Stimulated activated CD4-positive, alpha-beta T cell treated with anti-CD3 and anti-CD28 coated beads, Interleukin-4, amount 100 ng/mL, for 4 hours (primary cell): ENCODE measurements at places on chromosomes 1 and 21.

DNA sequence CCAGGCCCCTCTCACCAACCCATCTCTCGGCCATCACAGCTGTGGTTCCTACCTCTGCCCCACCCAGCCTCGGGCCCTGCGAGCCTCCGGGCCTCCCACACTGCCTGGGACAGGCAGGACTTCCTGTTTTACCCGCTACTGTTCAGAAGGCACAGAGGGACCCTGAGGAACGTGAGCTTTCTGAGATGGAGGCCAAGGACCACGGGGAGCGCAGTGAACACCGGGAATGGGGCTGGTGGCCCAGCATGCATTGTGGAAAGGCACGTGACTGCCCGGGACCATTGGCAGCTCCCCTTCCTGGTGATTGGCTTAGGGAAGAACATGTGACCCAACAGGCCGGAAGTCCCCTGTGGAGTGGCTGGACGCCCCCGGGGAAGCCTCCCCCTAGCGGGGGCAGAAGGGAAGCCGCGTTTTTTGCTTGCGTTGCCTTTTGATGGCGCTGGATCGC, 7.0 kb downstream of the S100B start:
- no peak for DNase-seq

DNA sequence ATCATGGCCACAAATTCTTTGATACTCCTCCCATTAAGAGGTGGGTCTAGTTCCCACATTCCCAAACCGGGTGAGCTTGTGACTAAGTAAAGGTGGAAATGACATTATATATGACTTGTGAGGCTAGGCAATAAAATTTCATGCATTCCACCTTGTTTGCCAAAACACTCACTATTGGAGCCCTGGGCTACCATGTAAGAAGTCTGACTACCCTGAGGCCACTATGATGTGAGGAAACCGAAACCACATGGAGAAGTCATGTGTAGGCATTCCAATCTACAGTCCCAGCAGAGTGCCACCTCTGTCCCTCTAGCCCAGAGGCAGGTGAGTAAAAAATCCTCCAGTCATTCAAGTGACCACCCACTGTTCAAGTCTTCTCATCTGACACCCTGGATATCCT, 17.9 kb upstream of the SMG7 start:
- no peak for DNase-seq

- DNase-seq, result no peak
Measured at GRCh38 chr1:42964044-42964812, 5.6 kb upstream of the SLC2A1 start.

DNA sequence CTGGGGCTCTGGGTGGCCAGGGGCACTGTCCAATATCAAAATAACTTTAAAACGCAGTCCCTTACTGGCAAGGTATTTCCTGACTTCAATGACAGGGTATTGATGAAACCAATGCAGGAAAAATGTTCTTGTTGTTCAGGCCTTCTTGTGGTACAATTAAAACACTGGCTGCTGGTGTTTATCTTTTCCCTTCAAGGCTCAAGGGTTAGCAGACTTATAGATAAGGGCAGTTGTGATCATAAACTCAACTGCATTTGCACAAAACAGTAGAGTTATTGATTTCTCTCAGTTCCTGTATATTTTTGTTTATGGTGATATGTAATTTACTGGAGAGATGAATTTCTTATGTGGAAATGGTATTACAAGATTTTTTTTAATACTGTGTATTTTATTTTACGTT, 2.7 kb upstream of the CD84 start:
- no peak for DNase-seq

DNA sequence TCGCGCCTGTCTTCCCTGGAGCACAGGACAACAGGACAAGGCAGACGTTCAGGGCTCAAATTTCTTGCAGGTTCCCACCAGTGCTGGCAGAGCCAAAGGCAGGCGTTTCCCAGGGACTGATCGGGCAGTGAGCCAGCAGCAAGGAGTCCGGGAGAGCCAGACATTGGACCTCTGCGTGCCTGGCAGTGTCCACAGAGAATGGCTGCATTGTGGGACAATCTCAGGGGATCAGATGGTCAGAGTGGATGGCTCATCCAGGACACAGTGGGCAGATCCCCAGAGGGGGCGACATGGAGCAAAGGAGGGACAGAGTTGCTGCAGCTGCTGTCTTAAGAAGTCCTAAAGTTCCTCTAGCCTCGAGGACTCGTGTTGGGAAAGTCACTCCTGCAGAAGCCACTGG, 4.6 kb downstream of the TMEM63A start:
- no peak for DNase-seq

DNA sequence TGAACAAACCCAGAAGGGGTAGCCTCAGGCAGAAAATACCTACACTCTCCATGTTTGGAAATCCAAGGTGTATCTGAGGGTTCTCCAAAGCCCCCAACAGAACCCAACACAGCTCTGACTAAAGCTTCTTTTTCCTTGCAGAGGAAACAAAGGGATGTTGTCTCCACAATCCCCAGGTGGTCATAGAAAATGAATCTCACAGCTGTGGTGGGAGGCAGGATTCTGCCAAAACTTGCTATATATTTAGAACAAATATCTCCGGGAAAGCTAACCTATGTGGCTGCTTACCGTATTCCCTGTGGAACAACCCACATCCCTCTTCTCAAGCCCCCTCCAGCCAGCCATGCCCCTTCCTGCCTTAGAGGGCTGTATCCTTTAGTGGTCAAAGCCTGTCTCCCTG, 406.1 kb downstream of the PRDM2 start:
- no peak for DNase-seq

GRCh38 chr1:66342707-66343106, 191.2 kb upstream of the SGIP1 start:
- no peak for DNase-seq

DNA sequence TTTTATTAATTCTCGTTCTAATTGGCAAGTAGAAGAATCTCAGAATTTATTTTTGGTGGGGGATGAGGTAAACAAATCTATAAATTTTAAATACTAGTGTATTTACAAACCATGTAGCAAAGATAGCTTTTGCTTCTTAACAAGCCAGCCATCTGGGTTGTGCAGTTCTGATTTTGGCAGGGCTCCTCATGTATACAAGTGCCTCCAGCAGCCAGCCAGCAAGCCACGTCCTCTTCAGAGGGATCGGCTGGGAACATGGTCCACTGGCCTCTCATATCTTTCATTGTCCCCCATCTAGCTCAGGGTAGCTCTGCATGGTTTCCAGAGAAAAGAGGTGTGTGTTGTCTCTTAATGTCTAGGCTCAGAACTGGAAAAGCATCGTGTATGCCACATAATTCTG, 659.1 kb downstream of the MRPL39 start:
- DNase-seq, result no peak

DNA sequence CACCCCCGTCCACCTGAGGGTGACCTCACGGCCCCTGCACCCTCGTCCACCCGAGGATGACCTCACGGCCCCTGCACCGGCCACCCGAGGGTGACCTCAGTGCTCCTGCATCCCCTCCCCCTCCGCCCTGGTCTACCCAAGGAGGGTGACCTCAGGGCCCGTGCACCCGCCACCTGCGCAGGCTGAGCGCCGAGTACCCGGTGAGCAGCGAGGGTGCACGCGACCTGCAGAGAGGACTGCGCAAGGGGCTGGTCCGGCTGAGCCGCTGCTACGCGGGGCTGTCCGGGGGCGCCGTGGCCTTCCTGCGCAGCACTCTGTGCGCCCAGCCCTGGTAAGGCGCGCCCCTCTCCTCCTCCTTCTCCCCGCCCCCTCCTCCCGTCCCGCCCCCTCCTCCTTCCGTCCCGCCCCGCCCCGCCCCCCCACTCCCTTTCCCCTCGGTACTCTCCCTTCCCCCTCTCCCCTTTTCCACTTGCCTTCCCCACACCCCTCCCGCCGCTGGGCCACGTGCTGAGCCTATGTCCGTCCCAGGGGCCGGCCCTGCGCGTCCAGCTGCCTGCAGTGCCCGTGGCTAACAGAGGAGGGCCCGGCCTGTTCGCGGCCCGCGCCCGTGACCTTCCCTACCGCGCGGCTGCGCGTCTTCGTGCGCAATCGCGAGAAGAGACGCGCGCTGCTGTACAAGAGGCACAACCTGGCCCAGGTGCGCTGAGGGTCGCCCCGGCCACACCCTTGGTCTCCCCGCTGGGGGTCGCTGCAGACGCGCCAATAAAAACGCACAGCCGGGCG, 28.4 kb downstream of the TRIM11 start:
- DNase-seq, result peak; percentile 52

- no peak for DNase-seq
Measured at GRCh38 chr1:226884116-226884625, 13.8 kb downstream of the PSEN2 start.

GRCh38 chr1:72937905-72938304, 655.6 kb upstream of the NEGR1 start:
- no peak for DNase-seq

GRCh38 chr1:39409055-39409816, 82.2 kb upstream of the BMP8A start:
- DNase-seq, result no peak

DNA sequence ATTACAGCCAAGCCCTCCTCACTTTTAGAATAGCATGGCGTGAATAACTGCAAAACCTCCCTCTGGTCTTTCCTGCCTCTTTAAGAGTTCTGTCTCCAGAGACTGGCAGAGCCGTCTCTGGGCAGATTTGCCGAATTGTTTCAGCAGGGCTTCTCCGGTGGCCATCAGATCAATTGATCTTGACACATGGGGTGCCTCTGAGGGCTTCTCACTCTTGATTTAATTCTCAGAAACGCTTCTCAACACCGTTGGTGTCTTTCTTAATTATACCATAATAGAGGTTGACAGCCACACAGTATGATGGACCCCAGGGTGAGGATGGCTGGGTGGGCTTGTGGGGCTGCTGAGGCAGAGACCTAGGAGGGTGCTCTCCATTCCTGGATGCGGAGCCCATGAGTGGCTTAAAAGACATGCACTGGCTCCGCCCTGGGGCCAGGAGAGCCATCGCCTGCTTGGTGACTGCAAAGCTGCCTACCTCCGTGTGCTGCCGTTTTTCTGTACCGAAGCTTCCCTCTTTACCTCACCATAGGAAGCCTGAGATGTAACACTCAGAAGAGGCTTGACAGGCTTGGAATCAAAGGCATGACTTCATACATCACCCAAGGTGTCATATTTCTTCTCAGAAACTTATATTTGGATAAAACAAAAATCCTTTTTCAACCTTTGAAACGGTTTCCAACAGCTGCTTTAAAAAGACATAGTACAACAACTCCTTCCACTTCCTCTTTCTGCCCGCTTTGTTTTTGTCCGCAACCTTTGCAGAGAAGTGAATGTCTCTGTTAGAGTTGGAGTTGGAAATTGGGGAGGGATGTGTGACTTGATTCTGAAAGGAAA, 82.9 kb downstream of the GALNT2 start:
- no peak for DNase-seq

GRCh38 chr1:165353731-165354671, 2.5 kb downstream of the LMX1A start:
- no peak for DNase-seq

- DNase-seq, result no peak
Measured at GRCh38 chr1:8540971-8541370, 223.1 kb downstream of the SLC45A1 start.

DNA sequence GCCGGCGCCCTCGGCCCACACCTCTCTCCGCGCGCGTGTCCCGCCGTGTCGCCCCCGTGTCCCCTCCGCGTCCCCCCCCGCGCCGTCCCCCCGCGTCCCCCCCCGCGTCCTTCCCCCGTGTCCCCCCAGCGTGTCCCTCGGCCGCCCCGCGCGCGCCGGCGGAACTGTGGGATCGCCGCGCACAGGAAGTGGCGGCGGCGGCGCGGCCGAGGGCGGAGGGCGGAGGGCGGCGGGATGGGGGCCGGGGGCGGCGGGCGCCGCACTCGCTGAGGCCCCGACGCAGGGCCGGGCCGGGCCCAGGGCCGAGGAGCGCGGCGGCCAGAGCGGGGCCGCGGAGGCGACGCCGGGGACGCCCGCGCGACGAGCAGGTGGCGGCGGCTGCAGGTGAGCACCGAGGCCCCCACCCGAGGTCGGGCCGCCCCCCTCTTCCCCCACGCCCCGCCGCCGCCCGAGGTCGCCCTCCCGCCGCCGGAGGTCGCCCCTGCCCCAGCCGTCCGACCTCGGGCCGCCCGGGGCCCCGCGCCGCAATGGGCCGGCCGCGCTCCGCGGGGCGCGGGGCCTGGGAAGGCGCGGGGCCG, at the start of gene AGPAT3:
Gene AGPAT3 (plus strand): TSS at position 262 of the 578 bp plus-strand sequence. CDS start 94,459 bp downstream, outside the sequence.
- peak; percentile 40 for DNase-seq
